GOT3 (cell line): ENCODE measurements at places on chromosomes 1 and 21.

DNA sequence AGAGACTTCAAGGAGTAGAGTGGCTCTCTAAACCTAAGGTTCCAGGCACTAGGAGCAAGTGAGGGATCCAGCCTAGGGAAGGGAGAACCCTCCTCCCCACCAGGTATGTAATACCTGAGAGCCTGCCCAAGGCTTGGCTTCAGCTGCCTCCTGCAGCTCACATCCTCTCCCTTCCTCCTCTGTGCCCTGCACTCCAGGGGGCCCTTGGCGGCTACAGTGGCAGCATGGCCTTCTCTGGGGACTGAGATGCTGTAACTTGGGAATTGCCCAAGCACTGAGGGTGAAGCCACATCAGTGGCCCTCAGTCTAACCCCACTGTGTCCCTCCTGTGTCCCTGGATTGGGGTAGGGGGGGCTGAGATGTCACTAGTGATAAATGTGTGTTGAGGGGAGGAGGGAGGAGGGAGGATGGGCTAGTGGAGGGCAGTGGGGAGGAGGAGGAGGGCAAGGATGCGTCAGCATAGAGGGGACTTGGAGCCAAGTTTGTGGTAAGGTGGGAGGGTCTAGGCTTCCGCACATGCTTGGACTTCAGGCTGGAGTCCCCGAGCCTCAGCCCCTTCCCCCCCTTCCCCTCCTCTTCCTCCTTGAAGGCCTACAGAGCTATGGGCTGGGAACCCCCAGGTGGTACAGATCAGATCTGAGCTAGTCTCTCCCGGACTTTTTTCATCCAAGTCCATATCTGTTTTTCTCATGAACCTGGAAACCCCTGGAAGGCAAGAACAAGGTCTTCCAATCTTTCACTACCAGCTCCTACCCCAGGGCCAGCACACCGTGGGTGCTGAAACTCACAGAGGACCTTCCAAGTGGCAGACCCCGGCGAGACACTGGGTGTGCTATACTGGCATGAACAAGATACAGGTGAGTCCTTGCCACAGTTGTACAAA is 17.5 kb downstream of the COL9A2 start:
- DNase-seq, result no peak

DNA sequence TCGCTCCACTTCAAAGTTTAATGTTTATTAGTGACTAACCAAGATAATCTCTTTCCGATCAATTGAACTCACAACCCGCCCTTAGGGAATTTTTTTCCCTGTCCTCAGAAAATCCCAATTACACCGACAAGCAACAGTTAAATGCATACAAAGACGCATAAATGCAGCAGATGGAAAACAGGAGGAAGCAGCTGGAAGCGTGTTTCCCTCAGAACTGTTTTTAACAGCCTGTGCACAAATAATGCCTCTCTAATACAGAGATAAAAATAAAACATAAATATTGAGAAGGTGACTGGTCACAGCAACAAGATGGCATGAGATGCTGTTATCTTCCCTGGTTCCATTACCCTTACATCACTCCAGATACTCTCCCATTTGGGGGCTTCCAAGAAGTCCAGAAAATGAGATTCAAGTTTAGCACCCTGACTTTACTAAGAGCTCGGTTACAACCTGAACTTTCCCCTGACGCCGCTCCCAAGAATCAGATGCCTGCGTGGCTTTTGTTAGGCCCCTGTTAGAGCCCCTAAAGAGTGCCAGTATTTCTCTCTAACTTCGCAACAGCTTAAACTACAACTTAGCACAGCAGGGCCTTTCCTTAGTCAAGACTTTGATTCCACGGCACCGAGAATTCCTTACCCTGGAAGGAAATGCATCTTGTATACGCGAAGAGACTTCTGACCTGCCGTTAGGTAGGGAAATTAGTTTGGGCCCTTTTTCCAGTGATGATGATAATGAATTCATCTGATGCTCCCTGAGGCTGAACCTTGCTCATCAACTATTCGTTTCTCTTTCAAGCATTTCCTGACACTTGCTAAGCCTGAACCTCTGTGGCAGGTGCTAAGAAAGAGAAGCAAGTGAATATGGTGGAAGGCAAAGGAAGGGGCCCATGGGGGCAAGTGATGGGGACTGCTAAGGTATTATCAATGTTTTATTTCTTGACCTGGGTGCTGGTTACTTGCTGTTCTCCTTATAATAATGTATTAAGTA is 137.7 kb upstream of the SMYD2 start:
- DNase-seq, result no peak

DNA sequence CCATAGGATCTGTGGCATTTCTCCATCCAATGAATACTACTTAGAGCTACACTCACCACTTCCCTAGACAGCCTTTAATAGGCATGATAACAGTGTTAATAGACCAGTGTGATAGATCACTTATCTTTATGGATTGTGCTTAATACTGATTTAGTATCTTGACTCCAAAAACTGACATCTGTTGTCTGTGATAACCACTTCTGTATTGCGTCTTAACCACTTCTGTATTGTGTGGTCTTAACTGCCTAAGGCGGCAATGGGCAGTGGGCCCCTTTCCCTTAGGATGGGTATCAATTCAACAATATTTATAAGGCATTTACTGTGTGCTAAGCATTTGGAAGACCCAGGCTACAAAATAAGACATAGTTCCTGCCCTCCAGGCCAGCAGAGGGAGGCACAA is 32.0 kb upstream of the RCAN3 start:
- DNase-seq, result no peak

GRCh38 chr21:45256912-45257672 is 30.6 kb downstream of the POFUT2 start:
- DNase-seq, result no peak

GRCh38 chr1:35539824-35540261 is 17.4 kb downstream of the KIAA0319L start:
- DNase-seq, result no peak

GRCh38 chr1:24737368-24738117 is 7.7 kb upstream of the CLIC4 start:
- DNase-seq, result no peak

DNA sequence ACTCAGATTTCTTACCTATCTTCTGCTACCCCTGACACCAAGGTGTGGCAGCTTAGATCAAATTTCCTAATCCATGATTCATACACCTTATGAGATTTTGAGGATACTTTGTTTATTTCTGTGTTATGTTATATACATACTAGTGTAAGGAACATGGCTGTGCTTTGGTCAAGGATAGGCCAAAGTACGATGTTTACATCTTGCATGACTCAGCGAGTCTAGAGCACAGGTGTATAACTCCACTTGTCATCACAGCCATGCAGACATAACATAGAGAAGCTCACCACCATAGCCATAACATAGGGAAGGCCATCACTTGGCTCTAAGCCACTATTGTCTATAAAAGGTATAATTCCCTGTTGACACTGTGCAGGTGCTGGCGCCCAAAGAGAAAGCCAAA is 61.2 kb downstream of the GBP6 start:
- DNase-seq, result no peak

- no peak for DNase-seq
These were observed 5.2 kb upstream of the FOXD3 start for GRCh38 chr1:63316984-63317816.

DNA sequence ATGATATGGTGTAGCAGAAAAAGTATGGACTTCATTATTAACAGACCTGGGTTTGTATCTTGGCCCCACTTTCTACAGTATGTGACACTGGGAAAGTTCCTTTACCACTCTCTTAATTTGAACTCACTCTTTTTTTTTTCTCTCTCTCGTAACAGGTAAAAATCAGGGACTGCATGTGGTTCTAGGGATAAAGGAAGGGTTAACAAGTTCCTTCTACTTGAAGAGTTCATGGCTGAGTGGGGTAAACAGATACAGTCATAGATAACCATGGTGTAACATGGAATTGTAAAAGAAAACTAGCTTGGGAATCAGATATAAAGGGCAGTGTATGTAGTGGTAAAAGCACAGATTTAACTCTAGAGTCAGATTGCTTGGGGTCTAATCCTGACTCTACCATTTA is 21.2 kb downstream of the ZYG11B start:
- no peak for DNase-seq

GRCh38 chr1:7582460-7582972 is 188.6 kb upstream of the VAMP3 start:
- DNase-seq, result no peak

DNA sequence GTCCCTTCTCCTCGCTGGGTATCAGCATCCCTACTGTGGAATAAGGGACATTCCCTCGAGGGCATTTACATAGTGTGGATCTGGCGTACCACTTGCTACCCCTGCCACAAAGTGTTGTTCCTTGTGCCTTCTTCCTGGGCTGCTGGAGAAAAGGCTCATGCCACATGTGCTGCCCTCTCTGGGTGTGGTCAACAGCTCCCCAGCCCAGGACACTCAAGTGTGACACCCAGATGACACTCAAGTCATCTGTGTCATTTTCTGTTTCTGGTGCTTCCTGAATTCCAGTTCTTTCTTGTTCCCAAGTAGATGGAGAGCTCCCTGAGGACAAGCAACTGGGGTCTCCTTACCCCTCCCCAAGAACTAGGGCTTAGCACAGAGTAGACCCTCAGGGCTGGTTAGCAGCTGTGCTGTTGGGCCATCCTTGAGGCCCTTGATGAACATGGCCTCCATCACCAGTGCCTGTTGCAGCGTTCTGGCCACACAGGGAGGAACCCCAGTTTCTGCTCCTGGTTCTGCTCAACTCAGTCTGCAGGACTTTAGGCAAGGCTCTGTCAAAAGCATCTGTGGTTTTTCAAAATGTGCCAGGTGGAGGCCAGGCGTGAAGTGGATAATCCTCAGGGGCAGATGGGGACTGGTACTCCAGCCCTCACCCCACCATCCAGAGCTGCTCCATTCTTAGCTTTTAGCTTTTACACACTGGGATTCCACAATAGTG is 49.0 kb upstream of the CLIC4 start:
- no peak for DNase-seq

DNA sequence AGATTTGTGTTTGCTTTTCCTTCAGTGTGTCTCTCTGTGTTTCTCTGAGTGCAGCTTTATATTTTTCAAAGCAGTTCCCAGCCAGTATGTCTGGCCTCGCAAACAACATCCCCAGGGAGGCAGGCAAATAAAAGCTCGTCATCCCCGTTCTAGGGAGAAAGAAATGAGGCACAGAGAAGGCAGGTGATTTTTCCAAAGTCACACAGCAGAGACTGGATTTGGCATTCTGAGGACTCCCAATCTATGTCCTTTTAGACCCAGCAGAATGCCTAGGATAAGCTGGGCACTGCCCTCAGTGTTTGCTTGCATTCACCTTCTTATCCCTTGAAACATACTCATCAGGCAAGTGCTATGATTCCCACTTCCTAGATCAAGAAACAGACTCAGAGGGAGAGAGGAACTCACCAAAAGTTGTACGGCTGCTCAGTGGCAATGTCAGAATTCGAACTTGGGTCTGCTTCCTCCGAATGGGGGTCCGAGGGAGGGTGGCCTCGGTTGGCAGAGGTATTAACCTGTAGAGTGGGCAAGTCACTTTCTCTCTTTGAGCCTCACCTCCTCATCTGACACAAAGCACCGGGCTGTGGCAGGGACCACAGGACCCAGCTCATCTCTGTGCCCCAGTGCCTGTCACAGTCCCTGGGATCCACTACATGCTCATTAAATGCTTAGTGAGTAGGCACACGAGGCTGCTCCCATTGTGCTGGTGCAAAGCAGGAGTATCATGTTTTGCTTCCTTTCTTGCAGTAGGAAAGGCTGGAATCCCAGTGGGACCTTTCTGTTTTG is 4.2 kb downstream of the RAP1GAP start:
- DNase-seq, result no peak

DNA sequence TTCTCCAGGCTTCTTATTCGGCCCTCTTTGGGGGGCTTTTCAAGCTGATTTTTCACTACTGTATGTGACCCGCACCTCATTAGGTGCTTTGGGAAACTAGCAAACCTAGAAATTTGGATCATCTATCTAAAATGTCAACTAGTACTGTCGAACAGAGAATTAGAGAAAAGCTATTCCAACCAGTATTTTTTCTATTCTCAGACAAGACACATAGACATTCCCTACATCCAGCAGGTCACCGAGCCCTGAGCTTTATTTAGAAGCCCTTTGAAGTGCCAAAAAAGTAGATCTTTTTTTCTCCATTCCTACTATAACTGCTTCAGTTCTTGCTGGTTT is 310 bp upstream of the SSR2 start:
- DNase-seq, result no peak

- peak; percentile 29 for DNase-seq
These were observed 6.1 kb upstream of the ADAM15 start for GRCh38 chr1:155044812-155045657.

- DNase-seq, result no peak
These were observed 33.1 kb upstream of the ZNF644 start for GRCh38 chr1:91054780-91055481.

DNA sequence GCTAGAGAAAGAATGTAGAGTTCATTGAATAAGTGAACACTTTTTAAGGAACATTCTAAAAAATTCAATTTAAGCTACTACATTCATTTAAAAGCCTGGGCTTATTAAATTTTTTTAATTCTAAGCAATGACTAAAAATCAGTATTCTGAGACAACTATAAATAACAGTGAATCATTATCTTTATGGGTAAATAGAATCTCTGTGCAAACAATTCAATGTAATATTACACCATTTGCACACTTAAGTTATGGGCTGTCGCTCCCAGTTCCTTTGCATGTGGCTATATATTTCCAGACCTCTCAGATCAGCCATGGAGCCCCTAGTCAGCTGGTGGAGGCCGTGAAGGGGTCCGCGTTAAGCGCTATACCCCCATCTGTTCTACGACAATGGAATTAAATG is 65.1 kb downstream of the KCNK1 start:
- no peak for DNase-seq

GRCh38 chr21:17460094-17460493 is 52.7 kb upstream of the CXADR start:
- no peak for DNase-seq

DNA sequence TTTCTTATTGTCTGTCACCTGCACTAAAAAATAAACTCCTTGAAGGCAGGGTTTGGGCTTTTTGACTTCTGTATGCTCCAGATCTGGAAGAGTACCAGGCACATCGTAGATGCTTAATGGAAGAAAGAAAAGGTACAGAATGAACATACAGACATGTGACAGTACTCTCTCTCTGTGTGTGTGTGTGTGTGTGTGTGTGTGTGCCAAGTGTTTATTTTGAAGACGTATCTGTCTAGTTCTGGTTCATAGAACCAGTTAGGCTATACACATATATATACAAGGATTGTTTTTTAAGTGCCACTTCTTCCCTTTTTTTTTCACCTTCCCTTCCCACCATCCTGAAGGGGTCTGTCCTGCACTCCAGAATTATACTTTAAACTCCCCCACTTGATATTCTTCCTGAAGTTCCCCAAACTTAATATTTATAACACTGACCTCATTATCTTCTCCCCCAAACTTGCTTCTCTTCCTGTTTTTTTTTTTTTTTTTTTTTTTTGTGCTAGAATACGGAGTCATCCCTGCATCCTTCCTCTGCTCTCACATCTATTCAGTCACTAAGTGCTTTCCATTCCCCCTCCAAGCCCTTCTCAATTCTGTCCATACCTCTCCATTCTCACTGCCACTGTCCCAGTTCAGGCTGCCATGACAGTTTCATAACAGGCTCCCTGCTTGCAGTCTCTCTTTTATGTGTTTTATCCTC is 5.4 kb upstream of the KCNA3 start:
- DNase-seq, result no peak
